ENCODE measurements at places on chromosomes 3 and 15.

- DNase-seq, result no peak
Measured at GRCh38 chr3:121630355-121630754, 30.3 kb downstream of the HCLS1 start.

DNA sequence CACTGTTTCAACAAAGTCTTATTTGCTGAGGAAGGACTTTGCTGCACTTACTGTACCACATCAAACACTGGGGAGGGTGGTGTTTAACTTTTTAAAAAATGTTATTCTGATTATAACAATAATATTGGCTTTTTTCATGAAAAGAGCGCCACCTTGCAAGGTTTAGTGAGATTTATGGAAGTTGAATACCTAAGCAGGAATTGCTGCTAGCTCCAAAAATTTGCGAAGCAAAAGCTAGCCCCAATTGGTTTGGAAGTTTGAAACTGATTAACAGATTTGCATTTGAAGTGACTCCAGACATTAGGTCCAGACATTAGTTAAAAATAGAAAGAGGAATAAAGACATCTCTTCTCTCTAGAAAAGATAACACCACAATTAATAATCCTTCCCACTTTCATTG, 6.7 kb downstream of the ZIC1 start:
- peak; percentile 13 for DNase-seq

DNA sequence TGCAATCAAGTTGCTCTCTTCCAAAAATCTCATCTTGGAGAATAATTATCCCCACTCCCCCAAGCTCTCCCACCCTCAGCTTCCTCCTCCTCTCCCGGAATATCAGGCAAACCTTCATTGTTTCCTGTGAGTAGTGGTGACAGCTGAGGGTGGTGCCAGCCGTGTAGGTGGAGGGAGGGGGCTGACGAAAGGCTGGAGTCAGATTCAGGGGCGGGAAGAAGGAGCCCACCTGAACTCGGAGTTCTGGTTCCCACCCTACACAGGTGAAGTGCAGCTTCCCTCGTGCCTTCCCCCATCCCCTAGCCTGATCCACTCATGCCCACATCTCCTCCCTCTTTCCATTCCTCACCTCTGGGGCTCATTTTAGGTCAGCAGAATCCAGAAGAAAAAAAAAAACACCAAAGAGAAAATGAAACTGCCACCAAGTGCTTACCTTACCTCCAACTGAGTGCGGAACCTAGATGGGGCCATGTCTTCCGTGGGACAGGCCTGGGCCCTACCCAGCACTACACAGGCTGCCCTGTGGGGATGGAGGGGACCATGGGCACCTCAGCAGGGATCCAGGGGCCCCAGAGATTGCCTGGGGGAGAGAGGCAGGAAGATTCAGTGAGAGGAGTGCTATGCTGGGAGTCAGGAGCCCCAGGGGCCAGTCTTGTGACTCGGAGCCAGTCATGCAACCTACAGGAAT, 81.3 kb downstream of the ADCY5 start:
- DNase-seq, result no peak

- no peak for DNase-seq
Measured at GRCh38 chr15:32105258-32106241, 75.2 kb downstream of the CHRNA7 start.

DNA sequence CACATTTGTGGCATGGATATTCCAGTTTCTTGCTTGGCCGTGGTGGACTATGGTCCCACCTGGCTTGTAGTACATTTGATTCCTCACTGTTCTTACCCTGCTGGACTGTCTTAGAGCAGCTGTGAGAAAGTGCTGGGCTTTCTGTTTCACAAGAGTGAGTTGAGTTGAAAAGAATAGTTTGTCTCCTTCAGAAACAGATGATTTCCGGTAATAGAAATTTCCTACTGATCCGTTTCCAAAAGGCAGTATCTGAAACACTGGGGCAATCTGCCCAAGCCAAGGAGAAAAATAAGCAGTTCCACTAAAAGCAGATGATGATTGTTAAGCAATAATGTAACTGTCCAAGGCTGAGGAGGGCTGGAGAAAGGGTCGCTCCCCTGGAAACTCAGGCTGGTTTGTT, 96.0 kb downstream of the SUCLG2 start:
- no peak for DNase-seq

DNA sequence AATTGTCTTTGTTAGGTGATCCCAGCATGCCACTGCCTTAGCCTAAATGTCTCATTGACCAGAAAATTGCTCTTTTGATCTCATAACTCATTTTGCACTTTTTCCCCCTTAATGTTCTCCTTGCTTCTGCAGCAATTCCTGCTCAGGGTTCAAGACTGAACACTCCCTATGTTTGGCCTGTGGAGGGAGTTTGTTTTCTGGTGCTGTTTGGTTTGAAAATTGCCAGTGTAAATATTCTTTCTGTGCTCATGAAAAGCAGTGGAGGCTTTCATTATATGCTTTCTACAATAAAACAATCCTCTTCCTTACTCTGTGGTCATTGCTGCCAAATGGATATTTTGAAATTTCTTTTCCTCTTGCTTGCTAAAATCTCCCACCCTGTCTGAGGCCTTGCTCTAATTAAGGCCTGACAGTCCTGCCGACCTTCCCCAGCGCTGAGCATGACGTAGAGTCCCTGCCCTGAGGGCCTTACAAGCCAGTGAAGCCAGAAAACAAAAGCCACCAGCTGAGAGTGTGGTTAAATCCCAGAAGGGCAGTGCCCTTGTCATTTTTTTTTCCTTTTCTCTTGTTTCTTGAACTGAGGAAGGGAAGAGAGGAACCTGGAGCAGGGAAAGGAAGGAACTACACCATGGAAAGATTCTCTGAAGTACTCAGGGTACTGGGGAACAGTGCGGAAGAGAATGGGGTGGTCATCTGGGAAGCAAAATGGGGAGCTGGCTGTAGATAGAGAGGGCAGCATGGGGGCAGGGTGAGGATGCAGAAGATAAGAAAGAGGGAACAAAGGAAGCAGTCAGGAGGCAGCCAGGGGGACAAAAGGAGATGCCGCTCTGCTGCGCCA, 24.8 kb downstream of the ZBTB38 start:
- no peak for DNase-seq

Measured in GM13977 (cell line).